COR-L47 (cell line): ENCODE measurements at places on chromosomes 2 and 18.

- DNase-seq = no peak
Observed at GRCh38 chr2:41878716-41879234, 169.0 kb upstream of the PKDCC start.

GRCh38 chr2:26864226-26864625 lies 16.3 kb downstream of the DPYSL5 start:
- no peak for DNase-seq

GRCh38 chr18:78977637-78978348 lies 1.8 kb upstream of the SALL3 start:
- no peak for DNase-seq

DNA sequence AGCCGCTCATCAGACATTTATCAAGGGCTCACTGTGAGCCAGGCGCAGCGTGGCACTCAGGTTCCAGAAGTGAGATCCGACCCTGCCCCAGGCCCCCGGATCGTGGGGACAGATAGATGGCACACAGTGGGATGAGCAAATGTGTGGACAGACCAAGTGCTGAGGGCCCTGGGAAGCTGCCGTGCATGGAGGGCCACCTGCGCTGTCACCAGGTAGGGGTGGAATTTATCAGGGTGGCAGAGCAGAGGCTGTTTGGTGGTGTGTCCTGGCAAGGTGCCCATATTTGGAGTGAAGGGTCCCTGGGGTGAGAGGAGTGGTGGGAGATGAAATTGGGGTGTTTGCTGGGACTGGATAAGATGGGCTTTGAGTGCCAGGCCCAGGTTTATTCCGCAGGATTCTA lies 92.8 kb upstream of the HS6ST1 start:
- no peak for DNase-seq

- DNase-seq = no peak
Observed at GRCh38 chr18:26526128-26526965, 22.0 kb downstream of the KCTD1 start.

- DNase-seq = no peak
Observed at GRCh38 chr2:1662606-1663180, 81.6 kb downstream of the PXDN start.

- DNase-seq = no peak
Observed at GRCh38 chr2:200320991-200321390, 14.5 kb downstream of the SPATS2L start.
